AG10803 (cell line): ENCODE measurements at places on chromosomes 6 and 20.

- no peak for DNase-seq
These were observed 310.7 kb downstream of the ESR1 start for GRCh38 chr6:152118224-152118623.

DNA sequence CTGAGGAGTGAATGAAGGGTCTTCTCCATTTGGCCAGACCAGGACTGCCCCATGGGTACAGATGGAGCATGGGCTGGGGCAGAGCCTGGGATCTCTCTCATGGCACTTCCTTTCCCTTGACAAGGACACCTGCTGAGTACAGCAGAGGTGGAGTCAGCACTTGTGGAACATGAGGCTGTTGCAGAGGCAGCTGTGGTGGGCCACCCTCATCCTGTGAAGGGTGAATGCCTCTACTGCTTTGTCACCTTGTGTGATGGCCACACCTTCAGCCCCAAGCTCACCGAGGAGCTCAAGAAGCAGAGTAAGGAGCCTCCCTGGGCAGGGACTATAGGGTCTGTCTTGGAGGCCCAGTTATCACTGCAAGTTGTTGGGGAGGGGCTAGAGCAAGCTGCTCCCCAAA lies 29.6 kb downstream of the GSS start:
- no peak for DNase-seq

DNA sequence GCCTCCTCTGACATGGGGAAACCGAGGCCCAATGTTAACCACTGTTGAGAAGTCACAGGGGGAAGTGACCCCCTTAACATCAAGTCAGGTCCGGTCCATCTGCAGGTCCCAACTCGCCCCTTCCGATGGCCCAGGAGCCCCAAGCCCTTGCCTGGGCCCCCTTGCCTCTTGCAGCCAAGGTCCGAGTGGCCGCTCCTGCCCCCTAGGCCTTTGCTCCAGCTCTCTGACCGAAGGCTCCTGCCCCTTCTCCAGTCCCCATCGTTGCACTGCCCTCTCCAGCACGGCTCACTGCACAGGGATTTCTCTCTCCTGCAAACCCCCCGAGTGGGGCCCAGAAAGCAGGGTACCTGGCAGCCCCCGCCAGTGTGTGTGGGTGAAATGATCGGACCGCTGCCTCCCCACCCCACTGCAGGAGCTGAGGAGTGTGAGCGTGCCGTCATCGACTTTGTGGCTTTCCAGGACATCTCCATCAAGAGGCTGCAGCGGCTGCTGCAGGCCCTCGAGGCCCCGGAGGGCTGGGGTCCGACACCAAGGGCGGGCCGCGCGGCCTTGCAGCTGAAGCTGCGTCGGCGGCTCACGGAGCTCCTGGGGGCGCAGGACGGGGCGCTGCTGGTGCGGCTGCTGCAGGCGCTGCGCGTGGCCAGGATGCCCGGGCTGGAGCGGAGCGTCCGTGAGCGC lies 1.6 kb downstream of the TNFRSF6B start:
- no peak for DNase-seq

GRCh38 chr6:33029328-33030184 lies 20.2 kb upstream of the HLA-DOA start:
- DNase-seq: no peak

- DNase-seq: peak; percentile 24
These were observed 31.8 kb downstream of the L3MBTL3 start for GRCh38 chr6:130050230-130050629.

- no peak for DNase-seq
These were observed 753.4 kb upstream of the DEFB115 start for GRCh38 chr20:30503992-30504570.

- no peak for DNase-seq
These were observed 14.5 kb downstream of the DEFB125 start for GRCh38 chr20:101975-102374.

DNA sequence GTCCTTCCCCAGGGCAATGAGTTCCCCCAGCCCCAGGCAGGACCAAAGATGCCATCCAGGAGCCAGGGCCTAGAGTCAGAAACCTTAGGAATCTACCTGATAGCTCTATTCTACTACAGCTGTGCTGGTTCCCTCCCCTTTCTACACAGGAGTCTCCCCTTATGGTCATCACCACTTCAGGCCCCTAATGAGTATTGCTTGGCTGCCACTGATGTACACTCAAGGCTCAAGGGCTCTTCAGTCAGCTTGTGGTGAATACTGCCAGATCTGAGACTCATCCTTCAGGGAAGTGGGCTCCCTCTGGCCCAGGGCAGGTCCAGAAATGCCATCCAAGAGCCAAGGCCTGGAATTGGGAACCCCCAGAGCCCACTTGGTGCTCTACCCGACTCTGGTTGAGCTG lies 248.6 kb downstream of the ALDH8A1 start:
- no peak for DNase-seq

DNA sequence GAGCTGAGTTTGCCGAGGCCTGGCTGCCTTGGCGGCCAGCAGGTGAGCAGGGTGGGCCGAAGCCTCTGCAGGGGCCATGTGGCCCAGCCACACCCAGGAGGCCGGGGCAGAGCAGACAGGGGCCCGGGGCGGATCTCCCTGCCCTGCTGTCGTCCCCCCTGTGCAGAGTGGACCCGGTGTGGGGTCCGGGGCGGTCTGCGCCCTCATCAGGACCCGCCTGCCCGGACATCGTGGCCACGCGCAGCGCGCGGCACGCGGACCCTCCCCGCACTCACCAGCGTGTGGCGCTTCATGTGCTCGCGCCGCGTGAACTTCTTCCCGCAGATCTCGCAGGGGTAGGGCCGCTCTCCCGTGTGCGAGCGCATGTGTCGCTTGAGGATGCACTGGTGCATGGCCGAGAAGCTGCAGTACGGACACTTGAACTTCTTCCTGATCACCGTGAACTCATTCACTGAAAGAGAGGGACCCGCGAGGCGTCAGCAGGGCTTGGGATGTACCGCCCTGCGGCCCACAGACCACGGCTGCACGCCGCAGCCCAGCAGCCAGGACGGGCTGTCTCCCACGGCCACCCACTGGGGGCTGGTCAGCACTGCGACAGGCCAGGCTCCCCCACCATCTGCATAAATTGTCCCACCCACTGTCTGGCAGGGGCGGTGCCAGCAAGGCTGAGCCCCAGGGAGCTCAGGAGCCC lies 13.0 kb downstream of the SLC2A4RG start:
- no peak for DNase-seq

DNA sequence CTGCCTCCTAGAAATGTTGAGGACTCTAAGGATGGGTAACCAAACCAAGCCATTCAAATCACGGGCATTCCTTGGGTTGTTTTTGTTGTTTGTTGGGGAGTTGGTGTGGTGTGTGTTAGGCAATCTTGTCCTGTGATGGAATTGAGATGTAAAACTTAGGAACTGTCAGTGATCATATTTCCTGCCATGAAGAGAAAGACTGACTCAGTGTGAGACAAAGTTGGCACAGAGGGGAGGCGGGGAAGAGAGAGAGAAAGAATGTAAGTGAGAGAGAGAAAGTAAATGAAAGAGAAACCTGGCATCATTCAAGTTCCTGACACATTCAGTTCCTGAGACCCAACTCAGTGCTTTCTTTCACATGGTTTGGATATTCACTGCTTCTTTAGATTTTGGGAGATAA lies 21.6 kb upstream of the FBXO30 start:
- DNase-seq: peak; percentile 69

DNA sequence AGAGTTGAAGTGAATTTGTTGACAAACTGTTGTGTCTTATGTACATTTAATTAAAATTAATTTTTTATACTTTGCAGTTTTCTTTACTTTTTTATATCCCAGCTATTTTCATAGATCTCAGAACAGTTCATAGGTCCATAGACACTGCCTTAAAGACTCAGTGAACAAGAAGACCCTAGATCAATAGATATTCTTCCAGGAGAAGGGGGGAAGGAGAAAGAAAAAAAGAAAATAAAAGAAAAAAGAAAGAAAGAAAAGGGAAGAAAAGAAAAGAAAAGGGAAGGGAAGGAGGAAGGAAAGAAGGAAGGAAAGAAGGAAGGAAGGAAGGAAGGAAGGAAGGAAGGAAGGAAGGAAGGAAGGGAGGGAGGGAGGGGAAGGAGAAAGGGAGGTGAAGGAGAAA lies 130.8 kb downstream of the MAFB start:
- DNase-seq: no peak

- no peak for DNase-seq
These were observed 62.6 kb downstream of the GINS1 start for GRCh38 chr20:25470045-25470444.
